ENCODE measurements at places on chromosomes 2 and 18.

DNA sequence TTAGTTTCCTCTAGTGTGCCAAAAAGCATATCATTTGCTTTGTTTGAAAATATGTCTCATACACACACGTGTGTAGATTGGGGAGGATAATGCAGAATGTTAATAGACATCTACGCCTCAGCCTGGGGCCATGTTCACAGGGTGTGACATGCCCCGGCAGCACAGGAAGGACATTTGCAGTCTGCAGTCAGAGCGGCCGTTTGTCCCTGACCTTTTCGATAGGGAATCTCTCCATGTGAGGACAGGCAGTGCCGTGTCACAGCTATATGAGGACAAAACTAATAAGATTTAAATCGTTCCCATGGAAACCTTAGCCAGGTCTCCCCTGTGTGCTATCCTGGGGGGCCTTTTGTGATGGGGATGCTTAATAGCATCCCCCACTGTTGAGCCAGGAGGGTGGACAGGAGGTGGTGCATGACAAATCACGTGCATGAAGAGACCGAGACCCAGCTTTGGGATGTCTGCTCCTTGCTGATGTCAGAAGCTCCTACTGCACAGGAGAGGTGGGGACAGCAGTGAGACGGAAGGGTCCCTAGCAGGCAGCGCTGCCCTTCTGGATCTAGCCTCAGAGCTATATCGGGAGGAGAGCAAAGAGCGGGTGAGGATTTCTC lies 100.6 kb downstream of the RNF144A start:
- no peak for DNase-seq

DNA sequence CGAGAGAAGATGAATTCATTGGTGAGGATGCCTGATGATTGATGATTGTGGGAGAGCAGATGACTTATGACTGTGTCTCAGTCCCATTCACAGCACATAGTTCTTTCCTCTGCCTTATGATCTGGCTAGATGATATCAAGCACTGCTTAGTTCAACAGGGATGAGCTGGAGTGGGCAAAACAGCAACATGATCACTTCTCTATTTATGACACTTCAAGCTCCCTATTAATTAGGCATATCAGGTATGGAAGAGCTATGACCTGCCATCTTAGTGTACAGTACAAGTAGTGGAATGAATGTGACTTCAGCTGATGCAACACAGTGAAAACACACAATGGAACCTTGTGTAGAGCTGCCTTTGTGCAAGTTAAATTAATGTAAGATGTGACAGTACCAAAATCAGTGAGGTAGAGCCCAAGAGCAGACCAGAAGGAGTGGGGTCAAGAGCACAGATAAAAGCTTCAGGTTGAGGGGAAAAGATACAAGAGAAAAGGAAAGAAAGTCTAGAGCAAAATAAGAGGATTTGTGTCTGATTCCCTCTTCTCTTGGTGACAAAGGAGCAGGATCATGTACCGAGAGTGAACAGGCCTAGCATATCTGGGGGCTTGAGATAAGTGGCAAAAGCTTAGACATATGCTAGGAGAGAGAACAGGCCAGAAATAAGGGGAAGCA lies 93.0 kb upstream of the MYO3B start:
- no peak for DNase-seq

DNA sequence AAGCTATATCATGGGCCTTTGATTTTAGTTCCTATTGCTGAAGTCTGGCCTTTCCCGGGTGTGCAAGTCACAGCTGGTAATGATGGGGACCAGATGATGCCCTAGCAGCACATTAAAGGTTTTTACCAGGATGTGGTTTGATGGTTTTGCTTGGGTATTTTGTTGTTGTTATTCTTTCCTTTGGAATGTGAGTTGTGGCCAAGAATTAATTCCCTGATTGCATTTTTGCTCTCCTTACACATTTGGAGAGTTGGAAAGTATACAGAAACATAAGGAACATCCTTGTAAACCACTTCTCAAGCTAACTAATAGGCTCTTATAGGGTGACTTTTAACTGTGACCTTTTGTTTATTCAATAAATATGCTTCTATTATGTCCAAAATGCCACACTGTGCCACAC lies 154.1 kb upstream of the MMADHC start:
- peak; percentile 98 for DNase-seq

- DNase-seq: no peak
Observed at GRCh38 chr2:127124426-127124825, 17.5 kb upstream of the BIN1 start.

GRCh38 chr2:120763931-120764330 lies 28.3 kb downstream of the GLI2 start:
- no peak for DNase-seq

GRCh38 chr2:55518841-55519165 lies 715 bp upstream of the CFAP36 start:
- DNase-seq: peak; percentile 29

DNA sequence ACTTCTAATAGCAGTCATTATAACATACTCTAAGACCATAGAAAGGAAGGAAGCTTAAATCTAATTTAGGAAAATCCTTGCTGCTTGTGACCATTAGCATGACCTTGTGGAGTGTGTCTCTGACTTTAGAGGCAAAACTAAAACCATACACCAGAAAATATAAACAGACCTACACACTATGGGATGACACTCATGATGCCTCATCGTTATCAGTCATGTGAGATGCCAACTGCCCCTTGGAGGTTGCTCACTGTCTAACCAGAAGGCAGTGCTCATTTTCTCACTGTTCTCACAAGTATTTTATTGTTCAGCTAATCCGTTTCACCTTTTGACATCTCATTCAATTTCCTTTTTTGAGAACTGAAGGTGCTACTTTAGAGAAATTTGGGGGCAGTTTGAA lies 376.9 kb downstream of the RND3 start:
- peak; percentile 35 for DNase-seq

DNA sequence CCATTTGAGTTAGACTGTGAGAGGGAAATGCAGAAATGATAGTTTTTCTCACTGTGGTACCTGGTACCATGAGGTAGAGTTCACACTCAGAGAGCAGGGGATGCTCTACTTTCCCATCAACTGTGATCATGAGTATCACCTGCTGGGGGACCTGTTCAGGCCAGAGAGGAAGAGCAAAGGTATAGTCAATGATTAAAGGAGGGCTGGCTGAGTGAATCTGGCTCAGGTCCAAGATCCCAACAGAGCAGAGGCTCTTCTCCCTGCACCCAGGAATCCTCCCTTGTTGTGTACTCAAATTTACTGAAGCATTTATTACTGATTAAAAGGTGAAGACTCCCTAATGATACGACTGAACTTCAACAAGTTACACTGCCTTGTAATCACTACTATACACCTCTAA lies 104.6 kb upstream of the CHRNA1 start:
- no peak for DNase-seq

GRCh38 chr18:72235422-72235821 lies 308.7 kb downstream of the CBLN2 start:
- no peak for DNase-seq

GRCh38 chr2:198280145-198280544 lies 475.8 kb downstream of the PLCL1 start:
- no peak for DNase-seq

GRCh38 chr2:138122891-138123290 lies 158.6 kb downstream of the HNMT start:
- no peak for DNase-seq

GRCh38 chr2:168751104-168751740 lies 51.2 kb upstream of the NOSTRIN start:
- DNase-seq: no peak

DNA sequence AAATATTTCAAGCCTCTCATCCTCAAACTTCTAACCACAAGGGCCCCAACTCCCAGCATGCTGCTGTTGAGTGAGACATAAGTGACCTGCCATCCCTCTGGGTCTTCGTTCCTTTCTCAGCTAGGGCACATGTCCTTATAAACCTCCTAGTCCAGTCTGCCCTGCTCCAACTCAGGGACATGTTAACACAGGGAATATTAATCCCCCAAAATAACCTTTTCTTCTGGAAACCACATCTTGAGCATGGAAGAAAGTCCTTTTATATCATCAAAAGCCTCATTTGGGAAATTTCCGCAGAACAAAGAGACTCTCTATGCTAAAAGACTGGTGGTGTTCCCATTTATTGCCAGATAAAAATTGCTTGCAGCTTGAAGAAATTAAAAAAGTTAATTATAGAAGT lies 14.4 kb downstream of the TNP1 start:
- DNase-seq: no peak

DNA sequence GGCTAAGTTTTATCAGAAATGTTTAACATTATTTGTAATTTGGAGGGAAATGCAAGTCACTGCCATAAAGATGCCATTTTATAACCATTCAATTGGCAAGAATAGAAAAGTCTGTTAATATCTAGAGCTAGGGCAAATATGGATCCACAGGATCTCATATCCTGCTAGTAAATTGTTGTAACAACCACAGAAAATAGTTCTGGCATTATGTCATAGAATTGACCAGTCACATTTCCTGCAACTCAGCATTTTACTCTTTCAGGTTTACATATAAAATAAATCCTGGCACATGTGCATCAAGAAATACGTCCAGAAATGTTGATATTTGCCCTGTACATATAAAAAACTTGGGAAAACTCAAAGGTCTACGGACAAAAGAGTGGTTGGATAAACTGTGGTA lies 32.9 kb downstream of the OSBPL6 start:
- DNase-seq: peak; percentile 25

DNA sequence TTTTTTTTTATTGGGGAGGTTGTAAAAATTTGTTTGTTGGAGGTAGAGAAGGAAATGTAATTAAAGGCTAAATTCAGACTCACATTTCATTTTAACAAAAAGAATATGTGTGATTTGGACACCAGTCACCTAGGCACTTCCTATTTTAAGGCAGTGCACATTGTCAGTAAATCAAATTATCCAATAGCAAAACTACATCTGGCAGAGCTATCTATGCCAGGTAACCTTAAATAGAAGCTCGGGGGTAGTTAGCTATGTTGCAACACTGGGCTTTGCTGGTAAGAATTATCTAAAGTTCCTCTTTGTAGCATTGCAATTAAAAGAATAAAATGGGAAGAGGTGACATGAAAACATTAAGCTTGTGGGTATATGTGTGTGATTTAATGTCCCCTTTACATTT lies 1064.4 kb upstream of the ZEB2 start:
- no peak for DNase-seq

DNA sequence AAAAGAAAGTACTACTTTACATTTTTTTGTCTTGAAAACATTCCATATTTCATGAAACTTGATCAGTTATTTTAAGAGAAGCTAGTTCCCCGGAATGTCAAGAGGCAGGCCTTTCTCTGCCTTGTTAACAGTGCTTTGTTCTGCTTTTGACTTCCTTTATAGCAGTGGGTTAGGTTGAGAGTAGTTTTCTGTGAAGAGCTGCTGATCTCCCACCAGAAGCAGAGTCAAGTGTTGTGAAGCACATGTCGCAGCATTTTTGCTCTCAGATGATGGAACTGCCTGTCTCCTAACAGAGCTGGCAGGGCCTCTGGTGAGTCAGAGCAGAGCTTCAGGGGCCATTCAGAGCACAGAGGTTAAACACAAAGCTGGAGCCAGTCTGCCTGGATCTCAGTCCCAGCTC lies 871.8 kb downstream of the SLC4A3 start:
- peak; percentile 70 for DNase-seq

DNA sequence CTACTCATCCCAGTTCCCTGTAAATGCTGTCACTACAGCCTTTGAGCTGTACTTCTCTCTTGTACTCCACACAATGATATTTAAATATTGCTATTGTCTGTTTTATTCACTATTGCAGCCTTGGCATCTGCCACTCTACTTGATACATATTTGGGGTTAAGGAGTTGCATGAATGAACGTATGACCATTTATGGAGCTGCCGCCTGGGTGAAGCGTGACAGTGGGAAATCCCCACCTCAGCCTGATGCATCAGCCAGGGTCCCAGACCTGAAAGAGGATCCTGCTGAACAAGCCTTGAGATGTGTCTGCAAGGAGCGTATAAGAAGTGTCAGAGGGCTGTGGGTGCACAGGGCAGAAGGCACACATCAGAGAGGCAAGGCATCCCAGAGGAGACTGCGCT lies 39.1 kb downstream of the MRPL35 start:
- DNase-seq: no peak

DNA sequence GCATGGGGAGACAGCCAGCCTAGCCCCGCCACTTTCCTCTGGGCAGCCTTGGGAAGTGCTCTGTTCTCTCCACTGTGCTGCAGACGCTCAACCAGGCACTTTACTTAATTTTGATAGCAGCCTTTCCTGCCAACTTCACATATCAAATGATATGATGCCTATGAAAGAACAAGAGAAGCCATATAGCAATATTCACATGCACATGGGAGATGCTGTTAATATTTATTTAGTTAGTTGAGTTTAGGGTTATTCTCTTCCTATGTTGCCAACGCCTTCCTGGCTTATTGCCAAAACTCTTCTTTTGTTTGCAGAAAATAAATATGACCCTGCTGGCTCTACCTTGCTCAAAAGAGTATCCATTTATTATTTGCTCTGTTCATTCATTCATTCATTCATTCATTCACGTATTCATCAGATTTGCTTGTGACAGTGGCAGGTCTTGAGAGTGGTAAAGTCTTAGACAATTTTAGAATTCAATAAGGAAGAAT lies 99.3 kb downstream of the GATA6 start:
- DNase-seq: no peak

DNA sequence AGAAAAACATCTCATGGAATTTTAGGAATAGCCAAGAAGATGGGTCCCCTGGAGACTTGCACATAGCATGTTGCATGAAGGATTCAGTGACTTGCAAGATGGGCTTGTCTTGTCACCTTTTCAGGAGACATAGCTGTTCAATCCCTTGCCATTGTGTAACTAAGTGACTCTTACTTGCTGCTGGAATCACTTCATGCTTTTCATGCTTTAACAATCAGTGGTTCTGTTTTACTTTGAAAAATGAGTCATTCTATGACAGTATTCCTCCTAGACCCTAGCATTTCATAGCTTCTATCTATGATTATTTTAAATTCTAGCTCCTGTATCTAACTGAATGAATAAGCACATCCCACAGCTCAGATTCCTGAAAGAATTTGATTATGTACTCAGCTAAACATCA lies 2.8 kb downstream of the KYNU start:
- DNase-seq: peak; percentile 32

DNA sequence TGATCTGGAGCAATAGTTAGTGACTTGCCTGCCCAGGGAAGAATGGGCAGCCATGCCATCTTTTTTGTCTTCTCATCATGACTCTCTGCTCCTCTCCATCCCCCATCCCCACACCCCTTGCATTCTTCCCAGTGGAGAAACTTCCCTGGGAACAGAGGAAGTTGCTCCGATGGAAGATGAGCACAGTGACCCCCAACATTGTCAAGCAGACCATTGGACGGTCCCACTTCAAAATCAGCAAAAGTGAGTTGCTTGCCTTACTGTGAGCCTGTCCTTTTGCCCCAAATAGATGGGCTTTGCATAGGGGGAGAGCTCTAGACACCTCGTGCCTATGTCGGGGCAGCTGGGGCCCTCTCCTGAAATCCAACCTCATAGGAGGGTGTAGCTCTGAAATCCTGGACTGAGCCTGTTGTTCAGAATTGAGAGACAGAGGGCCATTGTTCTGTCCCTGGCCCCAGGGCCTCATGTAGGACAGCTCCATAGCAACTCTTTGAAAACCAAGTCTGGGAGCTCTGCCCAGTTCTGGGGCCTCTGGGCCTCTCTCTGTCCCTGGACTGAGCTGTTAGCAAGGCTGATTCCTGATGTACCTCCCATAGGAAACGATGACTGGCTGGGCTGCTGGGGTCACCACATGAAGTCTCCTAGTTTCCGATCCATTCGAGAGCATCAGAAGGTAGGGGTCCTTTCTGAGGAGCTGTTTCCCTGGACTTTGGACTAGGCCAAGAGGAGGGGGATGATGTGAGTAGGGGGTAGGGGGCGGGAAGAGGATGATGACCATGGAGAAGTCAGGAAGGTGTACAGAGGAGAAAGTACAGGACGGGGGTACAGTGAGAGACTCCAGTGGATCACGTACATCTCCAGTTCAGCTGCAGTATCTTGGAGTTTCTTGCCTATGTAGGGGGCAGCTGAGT lies 35.2 kb downstream of the TTLL4 start:
- DNase-seq: no peak

GRCh38 chr2:142843731-142844130 lies 33.7 kb upstream of the KYNU start:
- DNase-seq: no peak

Data from A172 (cell line).